ENCODE measurements at places on chromosomes 2 and 18. TPM values are rescaled to one million over a fixed set of nuclear protein-coding genes. Genes with fewer than 3 reads are reported as not detected.

DNA sequence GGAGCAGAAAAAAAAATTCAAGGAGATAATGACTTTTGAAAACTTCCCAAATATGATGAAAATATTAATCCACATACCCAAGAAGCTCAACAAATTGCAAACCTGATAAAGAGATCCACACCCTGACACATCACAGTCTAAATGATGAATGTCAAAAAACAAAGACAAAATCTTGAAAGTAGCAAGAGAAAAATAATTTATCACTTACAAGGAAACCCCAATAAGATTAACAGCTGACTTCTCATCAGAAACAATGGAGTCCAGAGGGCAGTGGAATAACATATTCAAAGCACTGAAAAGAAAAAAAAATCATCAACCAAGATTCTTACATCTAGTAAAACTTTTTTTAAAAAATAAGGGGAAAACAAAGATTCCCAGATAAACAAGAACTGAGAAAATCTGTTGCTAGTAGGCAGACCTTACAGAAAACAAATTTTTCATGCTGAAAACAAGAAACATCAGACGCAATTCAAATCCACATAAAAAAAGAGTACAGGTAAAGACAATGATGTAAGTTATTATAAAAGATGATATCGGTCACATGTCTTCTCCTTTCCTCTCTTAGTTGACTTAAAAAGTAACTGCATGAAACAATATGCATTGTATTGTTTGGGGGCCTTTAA is 21.3 kb downstream of the SLC66A2 start:
- DNase-seq, result no peak

DNA sequence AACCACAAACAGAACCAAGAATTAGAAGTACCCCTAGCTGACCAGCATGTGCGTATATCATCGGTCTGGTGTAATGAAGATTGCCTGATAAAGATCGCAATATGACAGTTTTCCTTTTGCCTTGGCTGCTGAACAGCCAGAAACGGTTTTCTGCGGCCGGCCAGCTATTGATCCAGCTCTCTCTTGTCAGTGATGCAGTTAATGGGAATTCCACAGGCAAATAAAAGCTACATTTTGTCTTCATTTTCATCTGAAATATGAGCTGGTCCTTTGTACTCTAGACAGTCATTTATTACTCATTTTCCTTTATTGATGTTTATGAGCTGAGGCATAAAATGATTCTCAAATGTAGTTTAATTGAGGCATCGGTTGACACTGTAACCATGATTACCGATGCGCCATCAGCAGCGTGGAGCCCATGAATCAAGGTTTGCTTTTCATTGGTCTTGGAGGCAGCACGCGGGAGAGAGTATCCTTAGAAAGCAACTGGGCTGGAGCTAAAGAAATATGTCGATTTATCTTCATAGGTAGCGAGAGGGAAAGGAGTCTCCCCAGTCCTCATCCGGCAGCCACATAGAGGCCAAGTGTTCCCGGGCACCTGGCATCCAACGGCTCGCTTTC is 535.2 kb downstream of the GALR1 start:
- DNase-seq, result no peak

- DNase-seq, result peak; percentile 61
These were observed 4.1 kb downstream of the ITGA4 start for GRCh38 chr2:181461056-181461997.

The HOXD13 gene
- total RNA-seq, result not detected

DNA sequence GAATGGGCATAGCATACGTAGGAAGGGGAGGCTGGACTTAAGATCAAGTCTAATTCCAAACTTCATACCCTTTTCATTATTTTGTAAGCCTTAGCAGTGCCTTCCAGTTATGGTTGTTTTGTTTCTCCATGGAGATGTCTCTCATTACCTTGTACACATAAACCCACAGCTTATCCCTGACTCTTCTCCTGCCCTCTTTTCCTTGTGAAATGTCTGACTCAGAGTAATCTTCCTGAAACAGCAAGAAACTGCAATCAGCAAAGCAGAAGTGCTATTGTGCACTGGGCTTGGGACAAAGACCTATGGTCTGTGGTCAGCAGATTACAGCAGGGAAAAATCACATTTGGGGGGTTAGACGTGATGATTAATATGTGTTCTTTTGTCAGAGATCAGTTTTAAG is 176.7 kb downstream of the IKZF2 start:
- DNase-seq, result no peak

The SERPINB4 gene
- not detected for total RNA-seq

DNA sequence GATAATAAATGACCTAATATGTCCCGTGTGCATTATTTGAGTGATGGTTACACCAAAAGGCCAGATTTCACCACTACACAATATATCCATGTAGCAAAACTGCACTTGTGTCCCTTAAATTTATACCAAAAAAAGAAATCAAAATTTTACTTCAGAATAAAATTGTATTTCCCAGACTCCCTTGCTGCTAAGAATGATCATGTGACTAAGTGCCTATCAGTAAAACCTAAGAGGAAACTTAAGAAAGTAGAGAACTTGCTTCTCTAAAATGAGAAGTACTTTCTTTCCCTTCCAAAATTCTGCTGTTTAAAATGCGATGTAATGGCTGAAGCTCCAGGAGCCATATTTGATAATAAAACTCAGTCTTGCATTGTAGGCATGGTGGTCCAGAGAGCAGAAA is 24.0 kb downstream of the PROKR1 start:
- no peak for DNase-seq

DNA sequence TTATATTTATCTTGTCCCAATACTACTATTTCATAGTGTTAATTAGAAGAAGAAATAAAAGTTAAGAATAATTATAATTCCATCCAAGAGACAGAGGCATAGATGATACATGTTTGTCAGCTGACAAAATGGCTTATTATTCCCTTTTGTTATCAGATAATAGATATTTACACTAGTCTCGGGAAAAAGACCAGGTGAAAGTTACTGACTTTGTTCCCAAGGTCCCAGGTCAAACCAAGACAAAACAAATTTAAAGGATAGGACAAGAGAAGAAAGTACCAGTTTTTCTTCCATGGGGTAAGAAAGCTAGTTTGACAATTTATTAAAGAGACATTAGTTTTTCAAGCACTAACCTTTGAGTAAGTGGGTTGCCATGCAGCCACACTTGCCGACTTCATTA is 73.2 kb downstream of the TTN start:
- DNase-seq, result no peak

All from activated CD8-positive, alpha-beta memory T cell treated with anti-CD3 and anti-CD28 coated beads, Interleukin-2, amount 10 ng/mL, durations not matched to agents 7 days and 5 days (primary cell).